ENCODE measurements at places on chromosomes 4 and X. TPM values are rescaled to one million over a fixed set of nuclear protein-coding genes. Genes with fewer than 3 reads are reported as not detected.

GRCh38 chrX:97844943-97845342 is 961.2 kb downstream of the RPA4 start:
- H3K4me3 ChIP-seq: no peak overlapping the region
- no peak for DNase-seq

The HSFX3 gene
- not detected for polyA plus RNA-seq

- H3K36me3 ChIP-seq: peaks cover 4% of the 10 kb centered on the region
- peak; percentile 11 for DNase-seq
- no peaks in the 10 kb centered on the region for H3K27me3 ChIP-seq
These were observed 1.6 kb downstream of the LONRF3 start for GRCh38 chrX:118975831-118976598.

The VSIG4 gene
- polyA plus RNA-seq: 82.2 TPM

The PALLD gene
- polyA plus RNA-seq: 31.2 TPM

The THAP9 gene
- polyA plus RNA-seq: 2.1 TPM

The ARHGAP6 gene
- polyA plus RNA-seq: 6.0 TPM

GRCh38 chr4:31234494-31234893 is 514.3 kb downstream of the PCDH7 start:
- H3K4me1 ChIP-seq: no peaks in the 10 kb centered on the region
- no peaks in the 10 kb centered on the region for H3K27me3 ChIP-seq
- H3K27ac ChIP-seq: no peak overlapping the region
- no peaks in the 10 kb centered on the region for H3K36me3 ChIP-seq

DNA sequence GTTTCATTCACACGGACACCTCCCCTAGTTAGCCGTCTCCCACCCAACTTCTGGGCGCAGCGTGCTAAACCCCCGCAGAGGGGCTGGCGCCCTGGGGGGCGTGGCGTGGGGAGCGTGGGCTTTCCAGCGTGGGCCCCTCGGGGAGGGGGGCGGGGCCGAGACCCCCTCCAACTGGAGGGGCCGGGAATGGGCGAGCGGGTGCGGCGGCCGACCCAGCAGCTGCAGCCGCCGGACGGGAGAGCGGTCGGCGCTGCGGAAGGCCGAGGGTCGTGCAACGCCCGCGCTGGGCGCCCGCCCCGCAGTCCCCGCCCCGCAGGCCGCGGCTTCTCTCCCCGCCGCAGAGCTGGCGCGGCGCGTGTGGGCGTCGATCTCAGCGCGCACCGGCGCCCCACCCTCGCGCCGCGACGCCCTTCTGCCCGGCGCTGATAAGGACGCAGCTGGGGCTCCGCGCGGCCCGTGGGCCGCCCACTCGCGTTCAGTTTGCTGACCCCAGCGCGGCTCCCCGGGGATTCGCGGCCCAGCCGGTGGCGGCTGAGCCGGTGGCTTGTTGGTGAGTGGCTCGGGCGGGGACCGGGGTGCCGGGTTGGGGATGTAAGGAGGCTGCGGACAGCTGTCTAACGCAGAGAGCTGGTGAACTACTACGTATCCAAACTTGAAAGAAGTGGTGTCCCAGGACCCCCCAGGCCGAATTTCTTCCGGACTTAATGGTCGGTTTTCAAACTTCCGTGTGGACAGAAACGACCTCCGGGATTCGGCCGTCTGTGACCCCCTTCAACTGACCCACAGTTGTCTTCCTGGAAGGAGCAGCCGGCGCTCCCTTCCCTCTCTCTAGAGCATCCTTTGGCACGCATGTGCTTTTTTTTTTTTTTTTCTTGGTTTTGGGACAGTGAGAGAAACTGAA is 1.5 kb downstream of the FHDC1 start:
- H3K36me3 ChIP-seq: no peaks in the 10 kb centered on the region
- H3K4me3 ChIP-seq: peak overlapping the region; percentile 65
- no peaks in the 10 kb centered on the region for H3K27me3 ChIP-seq
- H3K4me1 ChIP-seq: peaks cover 4% of the 10 kb centered on the region

- no peaks in the 10 kb centered on the region for H3K27me3 ChIP-seq
- H3K4me3 ChIP-seq: no peak overlapping the region
- H3K36me3 ChIP-seq: no peaks in the 10 kb centered on the region
- no peak for DNase-seq
- H3K4me1 ChIP-seq: no peaks in the 10 kb centered on the region
These were observed 36.5 kb upstream of the CEP135 start for GRCh38 chr4:55912249-55912648.

The PNCK gene
- 0.67 TPM for polyA plus RNA-seq

- peaks cover 11% of the 10 kb centered on the region for H3K27me3 ChIP-seq
- DNase-seq: no peak
- no peak overlapping the region for H3K27ac ChIP-seq
- H3K4me3 ChIP-seq: no peak overlapping the region
These were observed 782.9 kb upstream of the HTR2C start for GRCh38 chrX:113800955-113801354.

GRCh38 chr4:21290562-21290961 is 590.3 kb downstream of the PACRGL start:
- H3K4me1 ChIP-seq: no peaks in the 10 kb centered on the region
- no peaks in the 10 kb centered on the region for H3K27me3 ChIP-seq
- no peak overlapping the region for H3K4me3 ChIP-seq
- H3K36me3 ChIP-seq: no peaks in the 10 kb centered on the region
- H3K27ac ChIP-seq: no peak overlapping the region

- H3K4me3 ChIP-seq: no peak overlapping the region
- no peaks in the 10 kb centered on the region for H3K4me1 ChIP-seq
- peaks cover 13% of the 10 kb centered on the region for H3K27me3 ChIP-seq
- no peak for DNase-seq
- H3K36me3 ChIP-seq: peaks cover 4% of the 10 kb centered on the region
These were observed 25.4 kb downstream of the TMEM47 start for GRCh38 chrX:34631479-34632220.

DNA sequence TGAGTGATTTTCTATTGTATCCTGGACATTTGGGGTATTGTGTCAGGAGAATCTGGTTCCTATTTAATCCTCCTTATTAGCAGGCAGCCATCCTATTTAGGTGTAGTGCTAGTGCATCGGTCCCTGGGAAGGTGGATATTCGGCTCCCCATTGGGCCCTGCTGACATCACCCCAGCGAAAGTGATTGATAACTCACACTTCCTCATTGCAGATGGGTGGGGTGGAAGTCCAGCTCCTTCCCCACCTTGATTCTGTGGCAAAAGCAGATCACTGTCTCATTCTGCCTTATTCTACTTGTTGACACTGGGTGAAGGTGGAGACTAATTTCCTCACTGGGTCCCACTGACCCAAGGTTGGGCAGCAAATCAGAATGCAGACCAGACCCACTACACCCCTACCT is 23.2 kb upstream of the BRS3 start:
- no peak overlapping the region for H3K27ac ChIP-seq
- H3K4me3 ChIP-seq: no peak overlapping the region
- H3K36me3 ChIP-seq: no peaks in the 10 kb centered on the region
- H3K27me3 ChIP-seq: no peaks in the 10 kb centered on the region

The NCAPG gene
- polyA plus RNA-seq: 1.6 TPM

DNA sequence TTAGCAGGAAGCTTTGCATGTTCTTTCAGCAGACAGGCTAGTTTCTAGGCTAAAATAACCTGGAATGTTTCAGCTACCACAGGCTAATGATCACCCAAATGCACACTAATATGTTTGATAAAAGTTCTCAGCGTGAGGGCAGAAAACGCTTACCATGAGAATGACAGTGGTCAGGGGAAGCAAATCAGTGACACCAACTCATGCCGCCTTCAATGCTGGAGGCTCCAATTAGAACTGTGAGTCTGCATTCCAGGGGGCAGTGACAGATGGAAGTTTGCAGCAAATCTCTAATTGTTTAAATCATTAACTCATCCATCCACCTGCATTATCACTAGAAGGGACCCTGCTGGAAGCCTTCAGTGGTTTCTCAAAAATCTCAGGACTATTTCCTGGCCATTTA is 43.2 kb downstream of the ANOS1 start:
- no peaks in the 10 kb centered on the region for H3K27me3 ChIP-seq
- H3K36me3 ChIP-seq: no peaks in the 10 kb centered on the region
- no peaks in the 10 kb centered on the region for H3K4me1 ChIP-seq
- no peak for DNase-seq
